Natural killer cell treated with Interleukin-12 subunit alpha and Interleukin-12 subunit beta and Interleukin-15 and Interleukin-18, amount 100 ng/mL, for 72 hours (primary cell): ENCODE measurements at places on chromosomes 2 and 18.

GRCh38 chr2:101063352-101064124 lies 61.4 kb downstream of the RPL31 start:
- DNase-seq = no peak

- DNase-seq = no peak
These were observed 49.9 kb downstream of the VSNL1 start for GRCh38 chr2:17590342-17590911.

DNA sequence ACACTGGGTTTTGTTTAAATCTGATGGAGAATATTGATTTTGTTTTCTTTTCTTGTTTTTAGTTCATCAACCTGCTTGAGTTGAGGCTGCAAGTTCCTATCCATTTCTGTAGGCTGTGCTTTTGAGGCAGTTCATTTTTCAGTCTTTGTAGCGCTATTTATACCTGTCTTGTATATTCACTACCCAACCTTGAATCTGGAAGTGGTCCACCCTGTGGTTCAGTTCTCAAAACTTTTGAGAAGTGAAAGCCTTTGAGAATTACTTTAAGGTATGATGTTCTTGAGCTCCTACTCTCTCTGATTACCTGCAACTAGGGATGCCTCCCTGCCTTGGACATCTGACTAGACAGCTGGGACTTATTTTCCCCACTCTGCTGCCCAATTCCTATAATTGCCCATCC lies 53.5 kb upstream of the KCNE4 start:
- no peak for DNase-seq

DNA sequence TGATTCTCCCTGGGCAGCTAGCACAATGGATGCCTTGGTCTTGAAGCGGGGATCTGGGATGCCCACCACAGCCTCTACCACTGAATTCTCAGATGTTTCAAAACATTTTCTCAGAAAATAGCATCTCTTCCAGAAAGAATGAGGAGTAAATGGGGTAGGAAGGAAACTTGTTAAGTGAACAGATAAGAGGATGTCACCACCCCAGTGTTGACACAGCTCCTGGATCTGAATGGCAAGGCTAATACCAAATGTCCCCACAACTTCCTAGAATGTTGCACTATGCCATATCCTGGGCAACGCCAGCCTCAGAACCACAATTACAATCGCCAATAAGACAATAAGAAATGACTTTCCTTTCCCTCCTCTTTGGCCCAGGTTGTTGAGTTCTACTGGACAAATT lies 177.2 kb downstream of the BCL11A start:
- no peak for DNase-seq

- no peak for DNase-seq
These were observed 28.8 kb upstream of the TMEM18 start for GRCh38 chr2:705971-706511.

GRCh38 chr2:224405841-224406370 lies 4.0 kb upstream of the FAM124B start:
- no peak for DNase-seq

DNA sequence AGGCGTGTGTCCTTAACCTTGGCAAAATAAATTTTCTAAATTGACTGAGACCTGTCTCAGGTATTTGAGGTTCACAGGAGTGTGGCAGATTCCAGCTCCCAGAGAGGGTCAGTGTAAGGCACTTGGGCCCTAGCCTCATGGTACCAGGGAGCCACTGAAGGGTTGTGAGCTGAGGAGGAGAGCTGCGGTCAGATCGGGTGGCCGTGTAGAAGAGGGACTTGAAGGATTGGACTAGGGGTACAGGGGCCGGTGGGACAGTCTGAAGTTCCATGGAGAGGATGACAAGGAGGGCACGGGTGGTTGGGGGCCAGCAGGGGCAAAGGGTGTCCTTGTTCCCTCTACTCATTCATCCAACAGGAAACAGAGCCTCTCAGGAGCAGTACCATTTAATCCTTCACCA lies 327.0 kb upstream of the HS6ST1 start:
- no peak for DNase-seq

DNA sequence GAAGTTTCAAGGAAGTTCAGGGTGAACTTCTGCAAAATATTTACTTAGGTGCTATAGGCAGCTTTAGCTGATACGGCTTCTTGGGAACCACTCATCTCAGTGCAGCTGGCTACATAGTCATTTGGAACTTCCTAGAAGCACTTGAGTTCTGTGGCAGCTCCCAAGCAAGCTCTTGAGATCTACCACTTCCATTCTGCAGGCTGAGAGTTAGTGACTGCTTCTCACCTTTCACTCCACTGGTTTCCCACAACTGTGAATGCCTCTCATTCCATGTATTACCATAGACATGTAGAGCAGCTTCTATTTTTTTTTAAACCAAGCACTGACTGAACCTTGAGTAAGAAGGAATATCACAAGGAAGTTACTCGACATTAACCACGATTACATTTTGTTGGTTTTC lies 994.1 kb upstream of the ACVR2A start:
- no peak for DNase-seq

- no peak for DNase-seq
These were observed 47.1 kb downstream of the PLCL1 start for GRCh38 chr2:197851451-197851850.

- DNase-seq = peak; percentile 62
These were observed 2.0 kb downstream of the PHLPP1 start for GRCh38 chr18:62717169-62717924.

DNA sequence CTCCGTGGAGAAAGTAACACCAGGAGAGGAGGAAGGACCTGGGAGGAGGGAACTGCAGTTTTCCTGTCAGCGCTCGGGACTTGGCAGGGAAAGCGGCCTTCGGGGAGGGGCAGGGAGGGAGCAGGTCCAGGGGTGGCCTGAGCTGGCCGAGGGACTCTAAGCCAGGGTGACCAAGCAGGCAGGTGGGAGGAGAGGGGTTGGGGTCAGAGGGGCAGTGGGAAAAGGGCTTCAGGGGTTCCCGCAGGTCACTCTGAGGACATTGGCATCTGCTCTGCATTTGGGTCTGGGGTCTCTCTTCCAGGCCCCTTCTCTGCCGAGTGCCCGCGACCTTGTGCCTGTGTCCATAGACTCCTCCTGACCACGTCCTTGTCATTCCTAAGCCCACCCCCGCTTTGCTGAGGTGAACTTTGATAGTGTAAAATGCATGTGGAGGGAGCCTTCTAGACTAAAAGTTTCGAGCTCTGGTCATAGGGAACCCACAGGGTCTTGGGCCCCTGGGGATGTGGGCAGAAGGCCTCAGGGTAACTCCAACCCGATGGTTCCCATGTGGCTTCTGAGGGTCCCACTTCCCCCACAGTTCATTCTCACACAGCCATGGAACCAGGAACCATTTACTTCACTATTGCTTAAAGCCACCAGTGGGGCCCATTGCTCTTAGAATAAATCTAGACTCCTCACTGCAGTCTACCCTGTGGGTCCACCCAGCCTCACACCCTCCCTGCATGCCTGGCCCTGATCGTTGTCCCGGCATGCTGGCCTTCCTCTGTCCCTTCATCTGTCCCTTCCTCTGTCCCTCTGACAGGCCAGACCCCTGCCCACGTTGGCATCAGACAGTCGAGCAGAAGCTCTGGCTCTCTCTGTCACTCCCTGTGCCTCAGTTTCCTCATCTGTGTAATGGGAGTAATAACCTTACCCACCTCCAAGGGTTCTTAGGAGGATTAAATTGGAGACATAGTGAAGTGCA lies 229.2 kb downstream of the SEPTIN10 start:
- no peak for DNase-seq

GRCh38 chr2:61537950-61538199 lies 281 bp downstream of the XPO1 start:
- no peak for DNase-seq

DNA sequence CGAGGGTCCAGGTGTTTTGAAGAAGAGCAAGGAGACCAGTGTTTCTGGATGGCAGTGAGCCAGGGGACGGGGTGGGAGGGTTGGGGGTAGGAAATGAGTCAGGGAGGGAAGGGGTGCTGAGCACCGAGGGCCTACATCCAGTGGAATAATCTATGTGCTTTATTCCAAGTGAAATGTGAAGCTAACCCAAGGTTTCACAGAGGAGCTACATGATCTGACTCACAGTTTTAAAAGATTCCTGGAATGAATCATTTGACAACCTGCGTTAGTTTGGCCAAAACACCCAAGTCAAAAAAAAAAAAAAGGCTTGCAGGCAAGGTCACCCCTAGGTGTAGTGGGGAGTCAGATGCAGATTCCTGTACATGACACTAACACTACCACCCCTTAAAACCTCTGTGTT lies 419.7 kb upstream of the MEX3C start:
- no peak for DNase-seq

DNA sequence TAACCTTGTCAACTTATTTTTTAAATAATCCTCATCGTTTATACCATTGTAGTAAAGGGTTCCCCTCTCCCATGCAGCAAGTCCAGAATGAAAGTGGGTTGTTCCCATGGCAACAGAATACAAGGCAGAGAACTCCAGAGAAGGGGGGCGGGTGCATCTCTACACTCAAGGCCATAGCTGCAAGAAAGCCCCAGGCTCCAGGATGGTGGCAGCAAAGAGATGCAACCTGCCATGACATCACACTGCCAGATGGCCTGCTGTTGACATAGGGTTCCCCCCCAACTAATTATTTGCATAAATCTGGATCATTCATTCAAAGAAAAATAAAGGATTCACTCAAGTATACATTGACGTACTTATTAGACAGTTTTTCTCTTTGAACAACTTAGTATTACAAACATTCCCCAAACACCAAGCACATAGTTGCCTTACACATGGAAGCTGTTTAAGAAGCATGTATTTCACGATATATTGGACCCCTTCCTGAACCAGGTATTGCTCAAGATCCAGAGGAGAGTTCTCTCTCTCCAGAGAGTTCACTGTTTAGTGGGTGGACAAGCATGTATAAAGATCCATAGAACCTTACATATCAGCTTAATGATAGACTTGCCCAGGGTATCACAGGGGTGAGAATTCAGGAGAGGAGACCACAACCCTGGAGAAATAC lies 87.4 kb upstream of the KLF7 start:
- DNase-seq = no peak

DNA sequence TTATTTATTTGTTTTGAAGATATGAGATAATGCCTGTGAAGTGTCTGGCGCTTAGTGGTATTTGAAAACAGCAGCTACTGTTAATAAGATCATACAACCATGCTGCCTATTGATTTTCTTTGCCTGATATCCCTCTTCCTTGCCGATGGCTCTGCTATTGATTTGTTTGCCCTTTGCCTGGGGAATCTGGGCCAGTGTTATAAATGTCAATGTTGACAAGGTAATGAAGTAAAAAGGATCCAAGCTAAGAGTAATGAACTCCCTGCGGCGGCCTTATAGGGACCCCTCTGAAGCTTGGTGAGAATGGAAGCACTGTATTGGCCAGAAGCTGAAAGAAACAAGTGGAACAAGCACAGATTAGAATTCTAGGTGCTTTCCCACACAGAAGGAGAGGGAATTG lies 854.6 kb downstream of the CNTNAP5 start:
- no peak for DNase-seq

GRCh38 chr2:71798266-71799012 lies 345.1 kb downstream of the DYSF start:
- no peak for DNase-seq

- DNase-seq = no peak
These were observed 414.3 kb upstream of the HS6ST1 start for GRCh38 chr2:128732976-128733431.

DNA sequence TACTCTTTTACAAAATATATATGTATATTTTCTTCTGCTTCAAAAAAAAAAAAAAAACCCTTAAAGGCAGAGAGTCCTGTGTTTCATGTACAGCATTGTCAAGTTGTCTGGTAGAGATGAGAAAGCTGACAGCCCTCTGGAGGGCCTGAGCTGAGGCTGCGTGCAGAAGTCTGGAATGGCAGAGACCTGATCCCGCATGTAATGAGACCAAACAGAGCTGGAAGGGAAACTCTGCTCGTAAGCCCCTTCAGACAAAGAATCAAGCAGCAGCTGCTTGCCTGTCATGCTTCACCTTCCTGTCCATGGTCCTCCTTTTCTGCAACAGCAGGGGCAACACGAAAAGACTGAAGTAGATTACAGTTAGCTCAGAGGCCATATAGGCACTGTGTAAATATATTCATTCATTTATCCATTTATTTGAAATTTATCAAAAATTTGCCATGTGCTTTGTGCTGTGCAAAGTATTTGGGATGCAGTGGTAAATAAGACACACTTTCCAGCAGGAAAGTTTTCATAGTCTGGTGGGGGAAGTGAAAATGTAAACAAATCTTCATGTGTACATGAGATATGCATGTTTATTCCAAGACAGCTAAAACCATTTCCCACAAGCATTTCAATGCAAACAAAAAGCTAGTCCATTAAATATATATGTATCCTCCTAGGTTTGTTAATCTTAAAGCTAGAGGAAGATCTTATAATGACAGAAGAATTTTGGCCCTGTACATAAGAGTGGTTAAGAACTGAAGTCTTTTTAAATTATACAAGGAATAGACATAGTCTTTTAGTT lies 912.7 kb downstream of the CPS1 start:
- DNase-seq = no peak

DNA sequence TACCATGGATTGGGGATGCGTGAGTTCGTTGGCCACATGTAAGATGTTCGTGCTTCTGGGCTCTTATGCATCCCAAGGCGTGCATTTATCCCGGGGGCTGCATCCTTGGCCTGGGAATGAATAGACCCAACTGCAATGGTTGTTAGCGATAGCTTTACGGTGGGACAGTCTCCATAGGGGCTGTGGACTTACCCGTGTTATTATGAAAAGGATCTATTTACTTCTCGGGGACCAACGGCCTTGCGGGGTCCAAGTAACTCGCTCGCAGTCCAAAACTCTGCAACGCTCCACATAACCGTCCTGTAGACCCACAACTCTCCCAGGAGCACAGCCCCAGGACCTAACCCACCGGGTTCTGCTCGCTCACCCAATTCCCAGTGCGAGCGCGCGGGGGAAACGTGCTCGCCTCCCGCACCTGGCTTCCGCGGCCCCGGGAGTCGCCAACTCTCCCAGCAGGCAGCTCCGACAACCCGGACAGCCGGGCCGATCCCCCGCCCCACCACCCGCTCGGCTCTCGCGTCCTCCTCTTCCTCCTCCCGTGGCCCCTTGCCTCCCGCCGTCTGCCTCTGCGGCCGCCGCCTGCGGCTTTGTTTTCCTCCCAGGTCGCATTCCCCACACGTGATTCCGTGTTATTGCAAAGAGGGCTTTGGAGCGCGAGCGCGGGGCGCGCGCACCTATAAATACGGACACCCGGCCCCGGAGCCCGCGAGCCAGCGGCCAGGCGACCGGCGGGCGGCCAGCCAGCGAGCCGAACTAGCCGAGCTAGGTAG lies at the start of gene CABLES1:
CABLES1 (plus strand) TSS at position 706 of the 770 bp plus-strand sequence. CDS start 278 bp downstream, outside the sequence.
- no peak for DNase-seq

DNA sequence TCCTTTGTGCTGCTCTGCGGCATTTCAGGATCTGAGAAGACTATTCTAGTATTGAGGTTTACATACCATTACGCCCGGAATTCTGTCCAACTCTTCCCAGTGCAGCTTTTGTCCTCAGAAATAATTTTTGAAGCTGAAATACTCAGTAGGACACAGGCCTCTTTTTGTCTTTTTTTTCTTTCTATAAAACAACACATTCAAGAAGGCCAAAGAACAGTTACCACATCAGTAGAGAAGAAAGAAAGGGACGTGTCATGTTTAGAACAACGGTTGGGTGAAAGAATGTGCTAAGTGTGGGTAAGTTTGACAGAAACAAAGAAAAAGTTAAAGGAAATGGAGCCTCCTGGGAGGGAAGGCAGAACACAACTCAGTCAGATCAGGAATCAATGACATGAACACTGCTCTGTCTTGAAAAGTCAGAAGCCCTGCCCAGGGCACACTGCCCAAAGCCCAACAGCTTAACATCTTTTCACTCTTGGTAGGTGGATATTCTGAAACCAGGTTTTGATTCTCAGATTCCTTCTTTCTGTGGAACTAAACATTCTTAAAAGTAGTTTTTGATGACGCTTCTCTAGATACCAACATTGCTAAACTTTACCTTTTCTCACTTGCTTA lies 198.6 kb upstream of the CWC22 start:
- no peak for DNase-seq
